ENCODE measurements at places on chromosomes 6 and 20.

DNA sequence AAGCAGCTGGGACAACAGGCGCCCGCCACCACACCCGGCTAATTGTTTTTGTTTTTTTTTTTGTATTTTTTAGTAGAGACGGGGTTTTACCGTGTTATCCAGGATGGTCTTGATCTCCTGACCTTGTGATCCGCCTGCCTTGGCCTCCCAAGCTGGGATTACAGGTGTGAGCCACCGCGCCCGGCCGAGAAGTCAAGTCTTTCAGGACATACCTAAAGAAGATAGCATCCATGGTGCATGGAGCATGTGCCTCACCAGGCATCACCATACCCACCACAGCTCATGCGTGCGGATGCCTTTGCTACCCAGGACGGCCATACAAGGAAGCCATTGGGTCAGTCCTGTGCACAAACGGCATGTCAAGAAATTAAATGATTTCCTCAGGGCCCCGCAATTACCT lies 60.8 kb downstream of the DACT2 start:
- DNase-seq = no peak

DNA sequence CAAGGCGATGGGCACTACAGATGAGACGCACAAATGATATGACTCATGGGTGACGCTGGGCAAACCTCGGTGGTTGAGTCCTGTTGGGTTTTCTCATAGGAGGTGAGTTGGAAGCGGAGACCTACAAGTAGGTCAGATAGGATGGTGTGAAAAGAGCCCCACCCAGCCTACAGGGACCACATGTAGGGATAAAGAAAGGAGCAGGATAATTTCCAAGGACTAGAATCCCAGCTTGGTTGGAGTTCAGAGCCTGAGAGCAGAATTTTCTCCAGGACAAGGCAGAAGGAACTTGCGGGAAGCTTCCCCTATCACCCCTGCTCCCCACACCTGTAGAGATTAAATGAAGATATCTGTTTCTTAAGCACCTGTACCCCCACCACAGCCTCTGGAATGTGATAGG lies 489.7 kb upstream of the CDH4 start:
- DNase-seq = no peak

DNA sequence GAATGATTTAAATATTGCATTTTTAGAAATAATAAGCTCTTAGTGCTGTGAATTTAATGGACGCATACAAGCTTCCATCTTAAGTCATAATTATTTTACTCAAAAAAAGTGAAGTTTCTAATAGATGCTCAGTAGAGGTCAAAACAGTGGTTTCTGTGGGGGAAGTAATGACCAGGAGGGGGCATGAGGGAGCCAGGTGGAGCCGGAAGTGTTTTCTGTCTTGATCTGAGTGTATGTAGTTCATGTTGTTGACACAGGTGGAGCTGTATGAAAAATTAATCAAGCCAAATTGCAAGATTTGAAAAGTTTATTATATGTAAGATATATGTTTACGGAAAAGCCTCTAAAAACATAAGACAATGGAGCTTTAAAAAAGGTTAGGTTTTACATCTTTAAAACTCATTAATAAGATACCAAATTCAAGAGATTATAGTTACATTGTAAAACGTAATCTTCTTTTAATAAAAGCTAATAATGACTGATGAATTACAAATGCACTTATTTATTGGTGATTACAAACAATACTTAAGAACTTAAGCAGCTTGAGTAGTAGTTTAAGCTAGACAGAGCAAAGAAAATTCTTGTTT lies 68.0 kb downstream of the PLAGL1 start:
- DNase-seq = peak; percentile 46

DNA sequence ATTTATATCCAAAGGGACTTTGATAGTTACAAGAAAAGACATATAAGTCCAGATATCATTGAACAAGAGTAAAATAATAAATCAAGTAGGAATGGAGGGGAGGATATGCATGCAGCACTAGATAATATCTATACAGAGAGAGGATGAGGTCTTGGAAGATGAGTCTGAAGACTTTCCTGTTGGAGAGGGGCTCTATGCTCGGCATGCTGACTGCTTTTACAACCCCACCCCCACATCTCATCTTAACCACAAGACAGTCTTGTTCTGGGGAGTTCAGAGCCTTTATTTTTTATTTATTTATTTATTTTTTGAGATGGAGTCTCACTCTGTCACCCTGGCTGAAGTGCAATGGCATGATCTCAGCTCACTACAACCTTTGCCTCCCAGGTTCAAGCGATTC lies 48.4 kb upstream of the IER3 start:
- DNase-seq = no peak

- DNase-seq = no peak
Measured at GRCh38 chr6:56021943-56022342, 146.6 kb upstream of the BMP5 start.
